Spinal cord (tissue), 10 donors: ENCODE measurements at places on chromosomes 12 and 14. TPM values are rescaled to one million over a fixed set of nuclear protein-coding genes. Genes with fewer than 3 reads are reported as not detected.

The TRHDE gene
- total RNA-seq = 22.4 TPM

The PPP4R4 gene
- total RNA-seq = 8.8 TPM

The STYX gene
- total RNA-seq = 29.7 TPM

The SMCO2 gene
- total RNA-seq = 0.99 TPM

The SMAGP gene
- 5.1 TPM for total RNA-seq

The TSHR gene
- total RNA-seq = 3.7 TPM

The TDRD9 gene
- 2.2 TPM for total RNA-seq

The PPP2R3C gene
- total RNA-seq = 59.8 TPM

The LRRC10 gene
- total RNA-seq = not detected

The SDR9C7 gene
- not detected for total RNA-seq

The TCL1A gene
- 0.11 TPM for total RNA-seq

The ADAM21 gene
- total RNA-seq = 0.33 TPM

The NOVA1 gene
- total RNA-seq = 166 TPM

The ANO2 gene
- total RNA-seq = 19.2 TPM

The SOAT2 gene
- not detected for total RNA-seq

The RASSF9 gene
- 5.4 TPM for total RNA-seq

The DTX1 gene
- 23.3 TPM for total RNA-seq

The CCER1 gene
- total RNA-seq = not detected

The BATF gene
- total RNA-seq = 0.69 TPM

The CFAP73 gene
- 7.6 TPM for total RNA-seq

The TAS2R31 gene
- 7.8 TPM for total RNA-seq

The DNAI7 gene
- total RNA-seq = 9.8 TPM

The NID2 gene
- total RNA-seq = 106 TPM

The CPNE6 gene
- total RNA-seq = 1.7 TPM

The ANKRD33 gene
- total RNA-seq = not detected

The RFLNA gene
- total RNA-seq = 35.5 TPM

The SLC7A7 gene
- 8.8 TPM for total RNA-seq

The FGF23 gene
- total RNA-seq = not detected

The GSG1 gene
- not detected for total RNA-seq

The OR6C2 gene
- total RNA-seq = not detected

The PRH2 gene
- not detected for total RNA-seq

The ADIPOR2 gene
- total RNA-seq = 43.5 TPM

The LGALS3 gene
- total RNA-seq = 42.1 TPM

The POTEM gene
- not detected for total RNA-seq

The LMNTD1 gene
- total RNA-seq = 2.5 TPM

The NEMF gene
- total RNA-seq = 111 TPM

The BCL2L14 gene
- total RNA-seq = not detected

The GPRC5A gene
- 4.1 TPM for total RNA-seq

The DLK1 gene
- total RNA-seq = 4.9 TPM

The SPRYD3 gene
- 34.1 TPM for total RNA-seq

The RNF212B gene
- not detected for total RNA-seq

The RDH16 gene
- total RNA-seq = 0.30 TPM

The FLRT2 gene
- total RNA-seq = 215 TPM

The CCDC175 gene
- total RNA-seq = 1.5 TPM

The PROX2 gene
- not detected for total RNA-seq

The TDP1 gene
- 19.0 TPM for total RNA-seq

The OR4K17 gene
- total RNA-seq = not detected

The RAB15 gene
- total RNA-seq = 23.5 TPM

The RHOJ gene
- total RNA-seq = 11.9 TPM

The POU6F1 gene
- 8.8 TPM for total RNA-seq
